Effector CD8-positive, alpha-beta T cell (primary cell): ENCODE measurements at places on chromosomes 3 and 15.

DNA sequence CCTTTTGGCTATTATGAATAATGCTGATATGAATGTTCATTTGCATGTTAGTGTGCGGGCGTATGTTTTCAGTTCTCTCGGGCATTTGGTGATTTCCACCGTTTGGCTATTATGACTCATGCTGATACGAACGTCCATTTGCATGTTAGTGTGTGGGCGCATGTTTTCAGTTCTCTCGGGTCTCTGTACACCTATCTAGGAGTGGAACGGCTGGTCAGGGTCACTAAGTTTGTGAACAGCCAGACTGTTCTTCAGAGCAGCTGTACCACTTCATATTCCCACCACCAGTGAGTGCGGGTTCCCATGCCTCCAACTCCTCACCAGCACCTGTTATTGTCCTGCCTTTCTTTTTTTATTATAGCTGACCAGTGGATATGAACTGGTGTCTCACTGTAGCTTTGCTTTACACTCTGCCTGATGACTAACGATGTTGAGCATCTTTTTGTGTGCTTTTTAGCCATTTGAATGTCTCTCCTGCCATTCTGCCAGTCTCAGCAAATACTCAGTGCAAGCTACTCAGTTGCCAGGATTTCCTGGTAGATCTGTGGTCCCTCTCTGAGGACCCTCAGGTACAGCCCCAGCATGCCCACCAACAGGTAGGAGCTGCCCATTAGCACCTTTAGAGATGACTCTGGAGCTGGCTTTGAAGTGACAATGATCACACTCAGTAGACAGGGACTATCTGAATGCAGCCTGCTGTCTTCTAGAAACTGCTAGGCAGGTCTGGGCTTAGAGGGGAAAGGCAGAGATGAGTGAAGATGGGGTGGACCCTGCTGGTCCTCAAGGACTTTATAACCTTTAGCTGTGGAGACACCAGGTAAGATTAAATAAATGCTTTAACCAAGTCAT lies 141.1 kb downstream of the XXYLT1 start:
- DNase-seq = no peak

- DNase-seq = no peak
Observed at GRCh38 chr3:77475507-77475906, 435.6 kb downstream of the ROBO2 start.

DNA sequence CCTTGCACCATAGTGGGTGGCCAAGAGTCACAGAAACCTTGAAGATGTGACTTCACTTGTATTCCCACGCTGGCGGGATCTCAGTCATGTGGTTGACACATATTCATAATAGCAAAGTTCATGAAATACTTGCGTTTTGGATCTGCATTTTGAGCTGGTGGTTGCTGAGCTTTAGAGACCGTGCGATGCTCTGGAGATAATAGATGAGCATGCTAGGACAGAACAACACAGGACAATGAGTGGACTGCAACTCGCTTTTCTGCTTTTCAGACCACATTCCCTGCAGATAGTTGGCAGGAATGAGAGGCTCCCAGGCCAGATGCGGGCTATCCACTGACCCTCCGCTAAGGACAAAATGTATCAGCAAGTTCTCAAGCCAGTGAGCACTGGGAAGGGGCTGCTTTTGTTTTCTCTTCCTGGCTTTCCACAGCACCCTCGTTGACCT lies 13.8 kb upstream of the STARD5 start:
- DNase-seq = no peak

- DNase-seq = no peak
Observed at GRCh38 chr3:13347390-13347950, 72.7 kb downstream of the NUP210 start.

DNA sequence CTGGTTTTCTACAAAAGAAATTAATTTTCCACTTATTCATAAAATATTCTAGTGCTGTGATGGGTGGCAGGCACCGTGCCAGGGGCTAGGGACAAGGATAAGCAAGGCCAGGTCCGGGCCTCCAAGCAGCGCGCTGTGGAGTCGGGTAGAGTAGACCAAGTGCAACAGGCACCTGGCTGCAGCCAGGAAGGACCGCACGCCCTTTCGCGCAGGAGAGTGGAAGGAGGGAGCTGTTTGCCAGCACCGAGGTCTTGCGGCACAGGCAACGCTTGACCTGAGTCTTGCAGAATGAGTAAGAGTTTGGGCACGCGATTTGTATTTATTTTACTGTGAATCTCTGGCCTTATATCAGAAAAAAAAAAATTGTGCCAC lies at the start of gene CASR:
CASR (plus strand) TSS at position 148 of the 372 bp plus-strand sequence. CDS start 70,522 bp downstream, outside the sequence.
- no peak for DNase-seq

- no peak for DNase-seq
Observed at GRCh38 chr15:84888639-84889038, 4.2 kb downstream of the SLC28A1 start.

DNA sequence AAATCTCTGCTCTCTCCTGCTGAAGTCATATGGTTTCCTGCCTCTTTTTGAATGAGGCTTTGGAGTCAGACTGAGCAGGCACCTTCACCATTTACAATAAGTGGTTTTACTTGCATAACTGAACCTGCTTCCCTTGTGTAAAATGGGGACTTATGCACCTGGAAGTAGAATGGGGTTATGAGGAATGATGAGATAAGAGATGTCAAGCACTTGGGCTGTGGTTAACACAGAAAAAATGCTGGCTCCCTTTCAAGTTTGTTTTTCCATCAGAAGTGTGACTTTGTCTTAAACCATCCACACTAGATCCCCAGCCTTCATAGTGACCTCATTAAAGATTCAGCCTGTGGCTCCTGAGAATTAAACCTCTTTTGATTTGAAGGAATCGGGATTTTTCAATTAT lies 5.2 kb downstream of the EXOSC7 start:
- DNase-seq = no peak

DNA sequence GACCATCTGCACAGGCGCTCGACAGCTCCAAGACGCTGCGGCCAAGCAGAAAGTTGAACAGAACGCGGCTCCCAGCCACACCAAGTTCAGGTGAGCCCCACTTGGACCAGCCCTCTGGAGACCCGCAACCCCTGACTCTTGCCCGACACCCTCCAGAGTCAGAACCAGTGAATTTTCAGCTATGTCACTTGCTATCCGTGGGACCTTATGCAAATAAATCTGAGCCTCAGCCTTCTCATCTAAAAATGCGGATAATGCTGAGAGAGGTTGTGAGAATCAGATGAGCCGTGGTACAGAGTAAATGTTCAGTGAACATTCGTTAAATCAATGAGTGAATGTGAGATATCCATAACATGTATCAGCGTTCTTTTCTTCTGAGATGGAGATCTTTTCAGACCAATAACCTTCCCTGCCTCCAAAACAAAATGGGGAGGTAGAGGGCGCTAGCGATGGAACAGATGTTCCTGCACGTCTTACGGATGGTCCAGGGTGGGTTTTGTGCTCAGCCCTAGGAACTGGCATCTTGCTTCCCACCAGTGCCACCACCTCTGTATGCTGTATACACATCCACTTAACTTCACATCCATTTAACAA lies 524 bp downstream of the MRPS11 start:
- no peak for DNase-seq

- DNase-seq = no peak
Observed at GRCh38 chr15:62357431-62357830, 192.3 kb upstream of the C2CD4B start.

DNA sequence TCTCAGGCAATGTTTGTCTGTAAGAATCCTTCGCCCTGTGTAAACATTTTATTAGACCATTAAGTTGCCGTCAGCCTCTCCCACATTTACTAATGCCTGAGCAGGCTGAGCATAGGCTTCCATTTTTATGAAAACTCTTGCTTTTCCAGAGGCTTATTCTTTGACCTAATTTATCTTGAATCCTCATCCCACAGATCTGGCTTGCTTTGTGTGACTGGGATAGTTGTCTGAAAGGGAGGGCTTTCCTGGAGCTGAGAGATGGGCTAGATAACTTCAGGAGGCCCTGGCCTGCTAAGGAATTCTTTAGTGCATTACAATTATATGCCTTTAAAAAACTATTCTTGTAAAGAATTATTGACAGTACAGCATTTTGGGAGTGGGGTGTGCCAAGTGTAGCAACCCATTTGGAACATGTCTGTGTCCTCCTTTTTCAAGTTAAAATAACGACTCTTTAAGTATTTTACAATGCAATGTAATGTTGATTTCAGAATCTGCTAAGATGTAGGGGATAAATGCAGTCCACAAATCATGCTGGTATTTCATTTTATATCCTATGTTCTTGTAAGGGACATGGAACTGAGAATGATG lies 52.4 kb downstream of the EEFSEC start:
- no peak for DNase-seq

DNA sequence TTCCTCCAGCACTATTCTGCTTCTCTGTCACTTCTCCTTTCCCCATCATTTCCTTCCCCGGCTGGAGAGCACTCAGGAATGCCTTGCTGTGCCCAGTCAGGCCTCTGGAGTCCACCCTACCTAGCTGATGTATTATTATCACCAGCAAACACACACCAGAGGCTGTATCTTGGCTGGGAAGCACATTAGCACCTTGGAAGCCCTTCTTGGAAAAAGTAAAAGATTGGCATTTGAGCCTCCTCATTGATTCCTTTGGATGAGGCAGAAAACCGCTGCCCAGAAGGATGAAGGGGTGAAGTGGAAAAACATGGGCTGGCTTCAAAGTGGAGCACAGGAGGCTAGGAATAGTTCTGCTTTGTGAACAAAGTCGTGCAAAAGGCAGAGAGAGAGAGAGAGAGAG lies 244.3 kb downstream of the RPLP1 start:
- no peak for DNase-seq

DNA sequence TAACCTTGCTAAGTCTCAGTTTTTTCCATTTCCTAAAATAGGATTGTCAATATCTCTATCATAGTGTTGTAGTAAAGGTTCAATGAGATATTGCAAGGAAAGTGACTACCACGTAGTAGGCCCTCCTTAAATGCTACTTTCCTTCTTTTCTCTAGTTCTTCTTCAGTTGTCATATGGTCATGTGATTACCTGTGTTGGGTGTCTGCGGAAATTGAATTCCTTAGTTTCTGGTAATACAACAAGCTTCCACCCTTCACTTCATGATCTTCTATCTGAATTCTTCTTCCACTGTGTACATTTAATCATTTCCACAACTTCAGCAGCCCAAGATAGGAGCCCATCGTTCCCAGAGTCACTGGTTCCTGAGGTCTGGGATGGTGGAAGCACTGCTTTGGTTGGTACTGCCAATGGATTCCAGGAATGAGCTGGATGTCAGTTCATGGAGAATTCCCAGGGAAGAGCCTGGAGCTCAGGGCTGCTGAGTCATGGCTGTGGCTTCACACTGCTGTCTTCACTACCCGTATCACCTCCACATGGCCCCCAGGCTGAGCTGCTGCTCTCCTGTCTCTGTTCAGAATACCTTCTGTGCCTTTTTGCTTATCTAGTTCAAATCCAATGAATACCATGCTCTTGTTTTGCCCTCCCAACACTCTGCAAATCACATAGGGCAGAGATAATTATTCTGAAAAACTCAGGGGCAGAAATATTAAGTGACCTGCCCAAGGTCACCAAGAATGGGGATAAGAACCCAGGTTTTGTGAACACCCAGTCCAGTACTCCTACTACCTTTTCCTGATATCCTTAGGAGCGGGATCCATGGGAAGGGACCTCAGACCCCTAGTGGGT lies 98.6 kb downstream of the RPL39L start:
- no peak for DNase-seq

- DNase-seq = no peak
Observed at GRCh38 chr3:5084224-5084623, 37.9 kb upstream of the ARL8B start.

GRCh38 chr3:158776531-158776930 lies 25.3 kb upstream of the MFSD1 start:
- no peak for DNase-seq

- DNase-seq = no peak
Observed at GRCh38 chr3:6179761-6180160, 681.2 kb upstream of the GRM7 start.

DNA sequence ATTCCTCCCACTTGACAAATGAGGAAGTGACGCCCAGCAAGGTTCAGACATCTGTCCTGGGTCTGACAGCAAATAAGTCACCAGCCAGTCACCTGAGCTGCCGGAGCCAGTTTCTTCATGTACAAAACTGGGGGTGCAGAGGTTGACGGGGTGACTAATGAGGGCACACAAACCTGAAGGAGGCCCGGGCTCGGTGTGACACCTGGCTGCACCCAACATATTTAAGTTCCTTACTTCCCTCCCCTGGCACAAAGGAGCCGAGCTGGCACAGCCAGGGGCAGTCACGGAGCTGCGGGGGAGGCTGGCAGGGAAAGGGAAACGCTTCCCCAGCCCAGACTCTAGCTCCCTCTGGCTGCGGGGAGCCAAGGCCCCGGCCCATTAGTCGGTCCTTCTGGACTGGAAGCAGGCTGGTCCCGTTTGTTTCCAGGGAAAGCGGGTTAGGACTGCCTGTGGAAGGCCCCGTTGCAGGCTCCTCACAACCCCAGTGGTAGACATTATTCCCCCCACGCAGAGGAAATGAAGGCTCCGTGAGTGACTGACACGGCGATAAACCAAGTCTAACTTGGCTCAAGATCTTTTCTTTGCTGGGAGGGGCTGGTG lies 2.3 kb downstream of the FBXL22 start:
- peak; percentile 14 for DNase-seq

DNA sequence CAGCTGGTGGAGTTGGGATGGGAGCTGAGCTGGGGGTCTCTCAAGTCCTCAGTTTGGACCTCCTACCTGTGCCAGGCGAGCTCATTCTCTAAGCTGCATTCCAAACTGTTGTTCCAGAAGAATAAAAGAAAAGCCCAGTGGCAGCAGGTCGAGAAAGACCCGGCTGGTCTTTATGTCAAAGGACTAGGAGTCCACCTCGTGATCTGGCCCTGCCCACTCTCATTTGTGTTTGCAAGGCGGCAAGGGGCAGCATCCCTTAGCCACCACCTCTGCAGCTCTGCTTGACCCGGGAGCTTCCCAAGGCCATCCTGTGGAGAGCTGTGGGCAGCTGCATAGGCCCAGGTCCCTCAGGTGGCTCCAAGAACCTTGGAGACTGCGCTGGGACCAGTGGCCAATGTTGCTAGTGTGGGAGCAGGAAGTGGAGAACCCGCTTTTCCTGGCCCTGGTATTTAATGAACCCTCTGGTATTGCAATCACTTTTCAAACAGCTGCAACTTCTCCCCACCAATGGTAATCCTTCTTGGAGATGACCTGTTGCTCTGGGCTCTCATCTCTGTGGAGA lies 30.9 kb downstream of the KY start:
- no peak for DNase-seq
